Activated CD8-positive, alpha-beta memory T cell treated with anti-CD3 and anti-CD28 coated beads, Interleukin-2, amount 50 U/mL, for 48 hours (primary cell): ENCODE measurements at places on chromosomes 5 and 9.

- DNase-seq, result no peak
Observed at GRCh38 chr9:36017278-36017677, 19.4 kb upstream of the RECK start.

DNA sequence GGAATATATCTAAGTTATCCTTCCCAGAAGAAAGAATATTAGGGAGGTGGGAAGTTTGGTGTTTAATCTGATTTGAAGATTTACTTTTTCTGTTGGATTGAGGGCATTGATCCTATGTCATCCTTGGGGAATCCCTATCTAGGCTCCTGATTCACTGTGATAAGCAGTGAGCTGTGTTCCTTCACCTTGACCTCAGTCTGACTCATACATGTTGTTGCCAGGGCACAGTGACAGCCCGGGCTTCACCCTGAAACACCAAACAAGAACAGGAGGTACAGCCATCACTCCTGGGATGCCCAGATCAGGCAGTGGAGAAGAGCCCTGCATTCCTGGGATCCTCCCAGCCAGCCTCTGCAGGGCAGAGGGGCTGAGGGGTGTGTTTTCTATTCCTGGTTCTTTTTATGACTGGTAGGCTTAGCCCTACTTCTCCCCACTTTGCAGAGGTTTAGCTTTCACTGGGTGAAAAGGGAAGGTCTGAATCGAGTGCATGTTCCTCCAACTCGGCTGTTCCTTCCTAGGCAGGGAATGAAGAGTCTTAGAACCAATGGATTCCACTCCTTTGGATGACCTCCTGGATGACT, 3.1 kb upstream of the FAM53C start:
- DNase-seq, result no peak

GRCh38 chr9:18717759-18718158, 243.8 kb downstream of the ADAMTSL1 start:
- no peak for DNase-seq

DNA sequence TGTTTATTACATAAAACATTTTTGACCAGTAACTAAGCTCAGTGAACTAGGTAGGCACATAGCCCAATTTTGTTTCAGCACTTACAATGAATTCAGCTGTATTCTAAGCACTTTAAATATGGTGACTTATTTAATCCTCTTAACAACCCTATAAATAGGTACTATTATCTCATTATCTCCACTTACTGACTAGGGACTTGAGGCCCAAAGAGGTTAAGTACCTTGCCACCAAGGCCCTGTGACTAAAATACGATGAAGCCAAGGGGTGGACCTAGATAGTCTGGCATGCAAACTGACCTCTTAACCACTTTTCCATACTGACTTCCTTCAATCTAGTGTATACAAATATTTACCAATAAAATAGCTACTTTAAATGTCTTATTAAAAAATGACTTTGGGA, 266.4 kb downstream of the ZNF608 start:
- DNase-seq, result no peak

- no peak for DNase-seq
Observed at GRCh38 chr5:135891268-135891667, 4.4 kb downstream of the IL9 start.

DNA sequence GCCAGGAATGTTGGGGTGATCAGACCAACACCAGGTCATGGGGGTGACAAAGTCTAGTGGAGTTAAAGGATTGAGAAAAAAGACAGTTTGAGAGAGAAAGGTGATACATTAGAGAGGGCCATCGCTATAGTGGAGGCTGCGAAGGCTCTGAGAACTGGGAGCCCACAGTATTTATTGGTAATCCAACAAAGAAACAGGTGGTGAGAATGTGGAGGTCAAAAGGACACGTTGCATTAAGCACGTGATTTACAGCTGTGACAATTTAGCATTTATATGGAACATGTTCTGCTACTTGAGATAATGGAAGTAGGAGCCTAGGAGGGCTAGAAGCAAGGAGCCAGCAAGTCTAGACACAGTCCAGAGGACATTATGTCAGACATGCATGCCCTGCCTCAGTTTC, 2086.5 kb upstream of the C9orf72 start:
- DNase-seq, result no peak

DNA sequence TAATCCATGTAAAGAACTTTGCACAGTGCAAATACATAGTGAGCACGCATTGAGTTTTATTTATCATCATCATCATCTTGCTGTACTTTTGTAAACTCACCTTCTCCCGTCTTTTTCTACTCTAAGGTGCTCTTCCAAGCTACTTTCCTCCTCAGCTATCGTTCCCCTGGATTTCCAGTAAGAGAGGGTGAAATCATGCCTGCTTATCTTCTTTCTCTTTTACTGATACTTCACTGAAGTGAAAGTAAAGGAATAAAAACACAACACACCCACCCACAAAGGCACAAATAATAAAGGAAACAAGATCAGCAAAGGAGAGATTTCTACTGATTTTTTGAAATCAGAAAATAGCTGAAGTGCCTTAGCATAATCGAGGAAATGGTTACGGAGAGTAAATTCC, 509.9 kb downstream of the RAB3C start:
- no peak for DNase-seq

DNA sequence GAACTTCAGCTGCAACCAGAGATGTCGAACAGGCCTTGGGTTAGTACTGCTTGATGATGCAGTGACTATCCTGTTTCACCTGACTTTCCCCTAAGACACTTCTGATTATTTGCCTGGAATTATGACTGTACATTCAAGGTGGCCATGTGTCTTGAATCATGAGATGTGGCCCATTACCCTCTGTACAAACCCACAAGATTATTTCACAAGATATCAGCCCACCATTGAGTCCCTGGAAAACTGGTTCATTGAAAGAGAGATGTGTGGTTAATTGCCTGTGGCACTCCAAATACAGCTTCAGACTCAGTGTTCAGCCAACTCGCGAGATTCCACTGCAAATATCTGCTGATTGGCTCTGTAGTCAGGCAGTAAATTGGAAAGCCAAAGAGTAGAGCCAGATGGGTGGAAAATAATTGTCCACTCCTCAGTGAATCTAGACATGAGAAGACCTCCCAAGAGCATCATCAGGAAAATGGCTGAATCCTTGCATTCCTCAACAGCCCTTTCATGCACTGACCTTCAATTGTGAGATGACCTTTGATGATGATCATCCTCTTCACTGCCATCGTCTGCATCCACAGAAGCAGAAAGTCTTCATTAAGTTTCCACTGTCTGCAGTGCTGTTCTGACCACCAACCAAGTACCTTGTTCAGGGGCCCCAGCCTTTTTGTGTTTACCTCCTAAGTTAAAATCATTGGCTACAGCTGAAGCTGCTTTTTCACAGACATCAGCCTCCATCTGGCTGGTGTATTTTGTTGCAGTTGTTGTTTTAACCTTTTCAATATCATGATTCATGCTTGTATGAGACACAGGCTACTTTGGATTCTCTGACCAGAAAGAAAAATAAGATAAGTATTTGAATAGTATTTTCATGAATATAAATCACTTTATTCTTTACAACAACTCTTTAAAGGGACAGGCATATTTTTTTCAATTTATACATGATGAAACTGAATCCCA, 75.2 kb downstream of the ESM1 start:
- DNase-seq, result no peak

- no peak for DNase-seq
Observed at GRCh38 chr5:137596941-137597340, 97.8 kb upstream of the SPOCK1 start.

GRCh38 chr9:84456527-84456926, 116.0 kb upstream of the SLC28A3 start:
- DNase-seq, result no peak

DNA sequence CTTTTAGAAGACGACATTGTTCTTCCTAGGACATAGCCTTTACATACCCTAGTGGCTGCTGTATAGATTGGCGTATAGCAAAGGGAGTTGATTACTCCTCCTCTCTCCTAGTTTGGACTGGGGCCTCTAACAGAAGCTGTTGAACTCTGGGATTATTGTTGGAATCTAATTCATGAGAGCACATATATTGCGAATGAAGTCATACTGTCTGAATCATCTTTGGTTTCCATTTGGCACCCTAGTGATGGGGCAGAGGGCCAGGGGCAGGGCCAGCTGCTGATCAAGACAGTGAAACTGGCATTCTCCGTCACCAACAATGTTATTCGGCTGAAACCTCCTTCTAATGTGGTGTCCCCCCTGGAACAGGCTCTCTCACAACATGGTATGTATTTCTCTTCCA, 40.3 kb downstream of the NUP188 start:
- DNase-seq, result no peak

DNA sequence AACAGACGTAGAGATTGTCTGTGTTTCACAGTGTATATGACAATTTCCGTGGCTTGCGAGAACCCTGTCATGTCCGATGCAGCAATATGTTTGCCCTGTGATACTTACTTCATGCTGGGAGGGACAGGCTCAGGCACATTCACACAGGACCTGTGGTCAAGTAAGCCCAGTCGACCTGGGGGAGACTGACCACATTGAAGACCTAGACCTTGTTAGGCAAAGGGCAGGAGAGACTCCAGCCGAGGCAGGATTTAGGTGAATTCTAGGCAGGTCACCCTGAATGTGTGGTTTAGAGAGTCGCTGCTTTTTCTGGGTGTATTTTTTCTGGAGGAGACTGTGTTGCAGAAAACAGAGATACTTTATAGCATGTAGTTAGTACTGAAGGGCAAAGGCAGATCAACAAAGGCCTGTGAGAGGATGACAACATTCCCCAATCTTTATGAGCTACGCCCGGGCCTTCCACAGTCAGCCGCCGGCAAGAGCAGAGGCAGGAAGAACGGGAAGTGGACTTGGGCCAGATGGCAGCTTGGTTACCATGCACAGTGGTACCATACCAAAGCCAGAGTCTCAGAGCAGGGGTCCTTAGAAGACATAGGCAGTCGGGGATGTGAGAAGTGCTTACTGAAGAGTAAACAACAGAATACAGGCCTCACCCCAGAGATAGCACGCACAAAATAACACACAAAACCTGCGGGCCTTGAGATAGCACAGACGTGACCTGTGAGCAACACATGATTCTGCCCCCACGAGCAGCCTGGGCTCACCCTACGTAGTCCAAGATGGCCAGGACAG, 220.7 kb downstream of the CACNA1B start:
- peak; percentile 39 for DNase-seq

DNA sequence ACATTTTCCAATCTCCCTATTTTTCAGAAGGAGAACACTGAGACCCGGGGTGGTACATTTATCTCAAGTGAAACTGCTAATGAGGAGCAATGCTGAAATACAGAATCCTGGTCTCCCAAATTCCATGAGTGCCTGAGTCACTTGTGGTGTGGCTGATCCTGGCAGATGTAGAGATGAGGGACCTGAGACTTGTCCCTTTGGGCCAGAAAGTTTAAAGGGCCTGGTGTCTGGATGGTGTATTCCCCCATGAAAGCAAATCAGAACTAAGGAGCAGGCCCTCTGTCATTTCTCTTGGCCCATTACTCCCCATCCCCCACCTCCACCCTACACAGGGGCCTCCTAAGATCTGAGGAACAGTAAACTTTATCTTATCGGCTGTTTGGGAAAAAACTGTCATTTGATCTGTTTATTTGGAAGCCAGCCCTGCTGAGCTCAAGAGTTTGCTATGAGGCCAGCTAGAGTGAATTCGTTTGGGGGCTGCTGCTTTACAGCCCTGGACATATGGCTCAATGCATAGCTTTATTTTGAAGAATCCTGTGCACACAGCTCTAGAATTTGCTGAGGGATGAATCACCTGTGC, 140.3 kb downstream of the LHFPL2 start:
- DNase-seq, result no peak

GRCh38 chr5:181161534-181162175, 14.3 kb downstream of the OR2V2 start:
- no peak for DNase-seq

- no peak for DNase-seq
Observed at GRCh38 chr5:175688352-175689146, 30.7 kb downstream of the HRH2 start.

DNA sequence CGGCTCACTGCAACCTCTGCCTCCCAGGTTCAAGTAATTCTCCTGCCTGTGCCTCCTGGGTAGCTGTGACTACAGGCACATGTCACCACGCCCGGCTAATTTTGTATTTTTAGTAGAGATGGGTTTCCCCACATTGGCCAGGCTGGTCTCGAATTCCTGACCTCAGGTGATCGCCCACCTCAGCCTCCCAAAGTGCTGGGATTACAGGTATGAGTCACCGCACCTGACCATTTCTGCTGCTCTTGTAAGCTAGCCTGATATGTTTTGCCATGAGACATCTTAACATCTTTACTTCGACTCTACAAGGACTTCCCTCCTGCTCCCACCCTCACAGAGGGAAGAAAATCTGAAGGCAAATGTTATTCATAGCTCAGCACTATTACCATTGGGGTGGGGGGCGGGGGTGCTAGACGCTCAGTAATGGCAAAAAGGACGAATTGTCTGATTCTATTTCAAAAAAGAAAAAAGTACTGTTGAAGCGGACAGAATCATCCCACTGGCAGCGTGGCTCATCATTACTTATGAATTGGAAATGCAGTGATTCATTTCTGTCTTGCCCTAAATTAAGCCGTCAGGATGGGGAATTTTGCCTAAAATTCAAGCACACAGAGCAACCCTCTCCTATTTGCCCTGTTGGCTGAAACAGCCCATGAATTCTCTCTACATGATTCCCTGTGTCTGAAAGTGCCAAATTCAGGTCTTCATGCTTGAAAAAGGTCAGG, 46.4 kb upstream of the WWC1 start:
- DNase-seq, result no peak

DNA sequence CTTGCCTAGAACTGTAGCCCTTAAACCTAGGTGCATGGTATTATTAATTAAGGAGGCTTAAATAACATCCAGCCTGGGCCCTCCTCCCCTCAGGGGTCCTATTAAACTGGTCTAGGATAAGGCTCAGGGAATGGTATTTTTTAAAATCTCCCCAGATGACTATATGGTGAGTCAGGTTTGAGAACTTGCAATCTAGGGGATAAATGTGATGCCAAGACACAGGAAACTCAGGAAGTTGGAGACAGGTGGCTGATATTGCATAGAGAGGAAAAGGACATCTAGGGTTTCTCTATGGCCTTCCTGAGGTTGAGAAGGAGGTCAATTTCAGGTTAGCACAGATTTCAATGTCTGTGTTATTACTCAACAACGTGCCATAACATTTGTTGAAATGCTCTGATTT, 581.0 kb downstream of the TLE1 start:
- DNase-seq, result no peak

- DNase-seq, result no peak
Observed at GRCh38 chr5:168169791-168170190, 121.7 kb upstream of the WWC1 start.

DNA sequence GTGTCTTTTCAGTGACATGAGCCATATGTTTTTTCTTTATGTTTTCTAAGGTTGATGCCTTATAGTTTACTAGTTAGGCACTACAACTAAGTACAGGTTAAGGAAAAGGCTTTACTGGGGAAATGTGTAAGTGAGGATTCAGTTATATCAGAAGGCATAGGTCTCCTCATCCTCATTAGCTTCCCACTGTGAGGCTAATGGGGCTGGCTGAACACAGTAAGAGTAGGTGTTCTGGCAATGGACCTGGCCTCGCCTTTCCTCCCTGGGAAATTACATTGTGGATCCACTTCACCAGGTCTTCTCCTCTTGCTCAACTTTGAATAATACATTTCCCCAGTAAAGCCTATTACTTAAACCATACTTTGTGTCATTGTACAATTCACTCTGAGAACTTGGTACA, 225.5 kb downstream of the PTPRD start:
- DNase-seq, result no peak
